Tibial nerve (tissue), 4 donors: ENCODE measurements at places on chromosomes 4 and X. TPM values are rescaled to one million over a fixed set of nuclear protein-coding genes. Genes with fewer than 3 reads are reported as not detected.

TRIM60 gene
- total RNA-seq: not detected

XK gene
- 0.21 TPM for total RNA-seq

GPM6B gene
- total RNA-seq: 251 TPM

ADH1B gene
- total RNA-seq: 1,760 TPM

HPRT1 gene
- total RNA-seq: 4.1 TPM

FAM184B gene
- total RNA-seq: not detected

REPS2 gene
- total RNA-seq: 10.4 TPM

XAGE1B gene
- total RNA-seq: not detected

POU4F2 gene
- not detected for total RNA-seq

VSIG4 gene
- 81.3 TPM for total RNA-seq

RASGEF1B gene
- total RNA-seq: 32.8 TPM

LIMCH1 gene
- 57.6 TPM for total RNA-seq

XG gene
- total RNA-seq: 1.2 TPM

PHKA1 gene
- 4.2 TPM for total RNA-seq

STARD8 gene
- total RNA-seq: 21.4 TPM

MGARP gene
- total RNA-seq: not detected

PNMA6E gene
- total RNA-seq: not detected

NUDT10 gene
- total RNA-seq: 0.98 TPM

CEP135 gene
- 9.6 TPM for total RNA-seq
